ENCODE measurements at places on chromosomes 2 and 18.

- DNase-seq = peak; percentile 47
These were observed 38.0 kb upstream of the SNED1 start for GRCh38 chr2:240960309-240960970.

GRCh38 chr18:27449104-27449503, 264.0 kb upstream of the CHST9 start:
- no peak for DNase-seq

GRCh38 chr2:39139511-39140237, 18.8 kb upstream of the SOS1 start:
- DNase-seq = no peak

DNA sequence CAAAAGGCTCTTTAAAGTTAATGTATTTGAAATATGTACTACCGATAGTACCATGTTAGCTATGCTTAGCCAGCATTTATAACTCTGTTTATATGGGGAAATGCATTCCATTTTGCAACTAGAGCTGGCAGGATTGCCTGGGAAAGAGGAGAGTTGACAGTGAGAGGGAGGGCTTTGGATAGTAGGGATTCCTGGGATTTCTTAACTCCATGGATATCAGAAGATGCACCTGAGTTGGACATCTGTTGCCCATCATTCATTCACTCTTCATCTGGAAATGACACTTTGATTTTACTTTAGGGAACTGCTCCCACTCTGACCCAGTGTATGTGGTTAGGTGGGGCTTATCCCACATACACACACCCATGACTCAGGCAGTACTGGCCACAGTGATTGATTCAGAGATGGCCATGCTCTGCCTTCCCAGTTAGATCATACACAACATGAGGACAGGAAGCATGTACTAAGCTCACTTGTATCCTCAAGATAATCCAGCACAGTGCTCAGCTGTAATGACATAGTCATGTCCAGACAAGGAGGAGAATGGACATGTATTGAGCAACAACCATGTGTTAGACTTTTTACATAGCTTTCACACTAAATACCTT, 248.8 kb downstream of the MREG start:
- DNase-seq = peak; percentile 66

DNA sequence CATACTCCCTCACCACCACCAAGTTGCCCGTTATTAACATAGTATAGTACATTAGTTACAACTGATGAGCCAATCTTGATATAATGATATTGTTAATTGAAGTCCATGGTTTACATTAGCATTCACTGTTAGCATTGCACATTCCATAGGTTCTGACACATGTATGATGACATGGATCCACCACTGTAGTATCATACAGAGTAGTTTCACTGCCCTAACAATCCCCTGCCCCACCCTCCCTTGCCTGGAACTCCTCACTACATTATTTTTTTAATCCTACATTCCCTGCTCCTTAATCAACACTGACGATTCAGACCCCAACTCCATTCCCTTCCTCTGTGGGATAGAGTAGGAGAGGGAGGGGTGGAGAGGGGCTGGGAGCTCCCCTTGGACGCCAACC, 20.2 kb upstream of the ST3GAL5 start:
- DNase-seq = no peak

DNA sequence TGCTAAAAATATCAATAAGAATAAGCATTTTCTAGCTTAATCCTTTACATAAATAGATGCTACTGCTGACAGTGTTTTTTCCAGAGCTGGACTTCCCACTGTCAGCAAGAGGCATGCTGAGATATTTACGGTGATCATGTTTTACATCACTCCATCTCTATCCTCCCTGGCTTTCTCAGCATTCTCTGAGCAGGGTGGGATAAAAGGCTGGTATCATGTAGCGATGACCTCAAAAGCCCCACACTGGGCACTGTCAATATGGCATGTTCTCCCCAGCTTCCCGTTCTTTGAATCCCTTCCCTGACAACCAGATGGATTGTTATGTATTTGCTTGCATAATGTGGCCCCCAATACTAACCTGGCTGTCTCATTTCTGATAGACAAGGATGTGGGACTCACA, 83.2 kb upstream of the EPHA4 start:
- no peak for DNase-seq

Data from astrocyte of the spinal cord (primary cell).